ENCODE measurements at places on chromosomes 4 and X. TPM values are rescaled to one million over a fixed set of nuclear protein-coding genes. Genes with fewer than 3 reads are reported as not detected.

APBB2 gene
- polyA plus RNA-seq: 59.3 TPM

DNA sequence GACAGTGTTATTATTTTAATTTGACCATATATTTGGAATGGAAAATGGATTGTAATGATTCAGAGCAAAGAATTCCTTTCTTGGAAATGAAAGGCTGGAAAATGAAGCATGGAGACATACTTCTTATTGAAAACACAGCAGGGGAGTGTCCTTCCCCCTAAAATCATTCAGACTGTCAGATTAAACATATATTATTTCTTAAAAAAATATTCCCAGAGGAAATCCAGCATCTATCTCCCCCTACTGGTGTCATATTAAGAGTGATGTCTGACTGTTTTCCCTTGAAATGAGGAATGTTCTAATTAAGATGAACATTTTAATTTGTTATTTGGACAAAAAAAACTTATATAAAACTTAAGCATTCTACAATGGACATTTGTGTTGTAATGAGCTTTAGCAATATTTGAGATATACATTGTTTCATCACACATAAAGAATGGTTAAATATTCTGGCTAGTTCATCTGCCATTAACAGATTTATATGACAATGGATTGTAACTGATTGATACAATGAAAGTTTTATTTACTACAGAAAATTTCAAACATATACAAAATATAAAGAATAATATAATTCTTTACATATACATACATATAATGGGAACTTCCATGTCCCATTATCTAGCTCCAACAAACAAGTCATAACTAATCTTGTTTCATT, 264.6 kb downstream of the SPRY1 start:
- DNase-seq: no peak

SLC7A11 gene
- 1.9 TPM for polyA plus RNA-seq

- no peak for DNase-seq
Measured at GRCh38 chrX:137052643-137053235, 18.9 kb upstream of the GPR101 start.

DNA sequence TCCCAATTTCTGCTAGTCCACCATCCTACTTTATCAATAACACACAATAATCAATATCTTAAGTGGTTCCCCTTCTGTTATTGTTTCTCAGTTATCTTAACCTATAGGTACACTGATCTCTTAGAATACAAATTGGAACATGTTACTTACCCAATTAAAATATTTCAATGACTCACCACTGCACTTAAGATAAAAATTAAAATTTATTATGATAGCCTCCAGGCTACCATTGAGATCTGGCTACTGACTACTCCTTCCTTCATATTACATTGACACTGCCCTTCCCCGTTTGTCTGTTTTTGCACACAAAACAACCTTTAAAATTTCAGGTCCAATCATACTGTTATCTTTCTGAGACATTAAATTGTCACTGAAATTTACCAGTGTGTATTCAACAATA, 1074.7 kb downstream of the ADGRL3 start:
- DNase-seq: no peak

ASIC5 gene
- 0.07 TPM for polyA plus RNA-seq

PABPC1L2B gene
- polyA plus RNA-seq: not detected

GRCh38 chr4:170052919-170053318, 26.7 kb upstream of the MFAP3L start:
- DNase-seq: no peak
